ENCODE measurements at places on chromosomes 5 and 9.

DNA sequence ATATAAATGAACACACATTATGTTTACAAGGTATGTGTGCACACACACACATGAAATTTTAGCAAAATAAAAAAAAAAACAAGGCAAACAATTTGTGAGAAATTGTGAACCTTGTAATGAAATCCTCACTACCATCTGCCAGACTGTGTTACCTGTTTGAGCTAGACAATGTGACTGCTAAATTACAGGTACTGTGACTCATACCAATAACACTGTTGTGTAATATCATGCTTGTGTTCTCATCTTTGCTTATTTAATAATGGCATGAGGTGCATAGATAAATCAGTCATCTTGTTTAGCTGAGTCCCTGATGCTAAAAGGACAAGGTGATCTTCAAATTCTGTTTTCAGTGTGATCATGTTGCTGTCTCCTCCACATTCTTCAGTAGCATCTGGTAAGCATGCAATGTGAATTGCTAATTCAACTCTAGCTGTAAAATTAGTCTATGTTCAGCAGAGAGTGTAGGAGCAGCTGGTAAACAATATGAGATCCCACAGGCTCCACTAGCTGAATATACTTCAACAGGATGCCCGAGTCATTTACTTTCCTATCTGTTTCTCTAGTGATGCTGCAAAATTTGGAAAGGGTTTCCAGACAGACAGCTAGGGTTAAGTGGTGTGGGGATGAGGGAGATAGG is 966.3 kb upstream of the C9orf72 start:
- no peak for DNase-seq

DNA sequence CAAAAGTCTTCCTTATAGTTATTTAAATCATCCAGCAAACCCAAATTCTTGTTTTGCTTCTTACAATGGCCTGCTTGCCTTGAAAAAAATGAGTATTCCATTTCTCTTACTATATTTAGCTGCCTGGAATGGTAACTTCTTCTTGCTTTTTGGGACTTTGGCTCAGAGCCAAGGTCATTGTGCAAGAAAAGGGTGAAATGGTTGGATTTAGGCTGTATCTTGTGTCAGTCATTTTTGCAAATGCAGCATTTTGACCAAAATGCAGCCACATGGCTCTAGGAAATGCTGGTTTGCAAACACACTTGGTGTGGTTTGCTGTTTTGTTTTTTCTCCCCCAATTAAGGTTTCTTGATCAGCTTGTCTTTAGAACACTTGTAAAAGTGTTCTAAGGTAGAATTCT is 133.3 kb upstream of the ELL2 start:
- DNase-seq: peak; percentile 69

DNA sequence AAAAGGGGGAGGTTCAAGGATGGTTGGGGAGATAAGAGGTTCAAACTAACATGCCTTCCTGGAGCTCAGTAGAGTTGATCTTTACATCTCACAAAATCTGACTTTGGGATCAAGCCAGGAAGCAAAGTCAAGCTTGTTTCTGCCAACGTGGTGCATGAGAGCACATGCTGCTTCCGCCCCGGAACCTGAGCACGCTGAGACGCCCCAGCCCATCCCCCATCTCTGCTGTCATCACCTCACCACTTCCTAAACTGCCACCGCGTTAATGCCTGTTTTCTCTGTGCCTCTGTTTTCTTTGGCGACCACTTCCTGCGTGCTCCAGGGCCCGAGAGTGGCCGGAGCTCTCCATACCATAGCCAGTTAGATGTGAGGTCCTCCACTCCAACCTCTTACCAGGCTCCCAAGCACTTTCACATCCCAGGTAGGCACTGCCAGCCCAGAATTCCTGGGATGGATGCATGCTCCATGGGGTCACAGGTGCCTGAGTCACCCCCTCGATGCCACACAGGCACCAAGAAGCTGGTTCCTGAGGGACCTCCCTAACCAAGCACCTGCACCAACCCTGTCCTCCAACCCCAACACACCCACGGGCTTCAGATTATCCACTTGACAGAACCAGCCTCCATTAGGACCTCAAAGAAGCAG is 31.2 kb upstream of the AFAP1L1 start:
- no peak for DNase-seq

- DNase-seq: no peak
Observed at GRCh38 chr9:96141666-96142065, 160.3 kb downstream of the HSD17B3 start.

- no peak for DNase-seq
Observed at GRCh38 chr5:33476992-33477391, 36.2 kb downstream of the TARS1 start.

DNA sequence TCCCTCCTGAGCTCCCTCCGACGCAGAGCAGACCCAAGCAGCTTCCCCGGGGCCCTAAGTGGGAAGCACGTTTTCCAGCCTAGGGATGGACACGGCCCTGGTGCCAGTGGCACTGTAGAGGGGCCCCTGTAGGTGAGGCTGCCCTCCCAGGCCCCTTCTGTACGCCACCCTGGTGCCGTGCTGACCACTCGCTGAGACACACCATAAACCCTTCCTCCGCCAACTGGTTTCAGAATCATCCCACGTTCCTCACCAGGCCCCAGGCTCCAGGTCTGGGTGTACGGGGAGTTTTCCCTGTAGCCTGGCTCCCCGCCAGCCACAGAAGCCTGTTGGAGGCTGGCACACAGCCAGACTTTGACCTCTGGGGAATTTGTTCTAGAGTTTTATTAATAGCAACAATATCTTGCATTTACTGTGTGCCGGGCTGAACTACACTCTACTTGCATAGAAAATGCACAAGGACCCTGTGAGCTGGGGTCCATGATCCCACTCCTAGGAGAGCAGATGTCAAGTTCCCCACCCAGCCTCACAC is 18.2 kb upstream of the WDR38 start:
- no peak for DNase-seq

- DNase-seq: no peak
Observed at GRCh38 chr5:17172791-17173190, 44.6 kb upstream of the BASP1 start.

- no peak for DNase-seq
Observed at GRCh38 chr9:99980598-99980997, 74.1 kb downstream of the STX17 start.

DNA sequence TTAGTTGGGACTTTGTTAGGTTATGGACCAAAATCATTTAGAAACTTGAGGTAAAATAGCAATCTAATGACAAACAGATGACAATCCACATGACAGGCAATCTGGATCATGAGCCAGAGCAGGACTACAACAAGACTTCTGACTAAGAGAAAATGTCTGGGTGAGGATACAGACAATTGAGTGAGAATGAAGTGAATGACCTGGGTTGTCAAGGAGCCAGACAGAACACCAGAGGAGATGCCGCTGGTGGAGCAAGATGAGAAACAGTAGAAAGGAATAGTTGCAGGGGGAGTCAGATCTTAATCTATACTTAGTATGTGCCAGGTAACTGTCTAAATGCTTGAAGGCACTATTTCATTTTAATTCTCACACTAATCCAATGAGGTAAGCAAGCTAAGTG is 277.8 kb downstream of the PRELID2 start:
- no peak for DNase-seq

GRCh38 chr9:27538647-27539046 is 9.0 kb upstream of the MOB3B start:
- no peak for DNase-seq

DNA sequence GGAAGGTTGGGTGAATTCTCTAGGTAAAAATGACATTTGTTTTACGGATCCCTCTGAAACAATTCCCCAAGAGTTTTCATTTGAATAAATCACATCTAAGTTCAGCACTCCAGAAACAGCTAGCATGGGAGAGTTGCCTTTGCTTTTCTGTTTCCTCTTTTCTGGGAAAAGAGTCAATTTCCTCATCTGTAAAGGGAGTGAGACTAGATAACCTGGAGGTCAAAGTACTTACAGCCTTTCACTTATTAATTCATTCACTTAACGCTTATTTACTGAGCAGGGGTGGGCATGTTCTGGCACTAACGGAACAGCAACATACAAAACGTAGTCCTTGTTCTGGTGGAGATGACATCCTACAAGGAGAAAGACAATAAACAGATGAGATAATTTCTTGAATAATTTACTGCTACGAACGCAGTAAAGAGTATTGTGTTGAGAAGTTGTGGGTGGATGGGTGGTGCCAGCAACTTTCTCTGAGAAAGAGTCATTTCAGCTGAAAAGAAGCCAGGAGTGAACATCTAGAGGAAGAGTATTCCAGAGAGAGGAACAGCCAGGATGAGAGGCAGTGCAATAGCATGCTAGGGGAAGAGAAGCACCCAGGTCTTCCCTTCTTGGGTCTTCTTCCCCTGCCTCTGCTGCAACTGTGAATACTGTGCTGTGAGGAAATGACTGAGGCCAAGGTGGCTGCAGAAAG is 335.6 kb downstream of the ZSWIM6 start:
- DNase-seq: no peak

DNA sequence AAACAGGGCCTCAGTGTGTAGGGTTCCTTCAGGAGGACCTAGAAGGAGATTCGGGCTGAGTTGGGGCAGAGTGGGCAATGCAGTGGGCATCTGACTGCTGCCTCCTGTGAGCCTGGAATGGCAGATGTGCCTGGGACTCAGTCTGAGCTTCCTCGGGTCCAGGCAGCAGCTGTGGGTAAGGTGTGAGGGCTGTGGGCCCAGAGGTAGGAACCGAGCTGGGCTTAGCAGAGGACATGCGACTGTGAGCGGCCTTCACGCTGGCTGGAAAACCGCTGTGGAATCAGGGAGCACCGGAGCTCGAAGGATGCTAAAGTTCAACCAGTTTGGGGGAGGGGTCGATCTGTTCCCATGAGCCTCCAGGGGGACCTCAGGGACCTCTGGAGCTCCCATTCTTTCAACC is 137.0 kb downstream of the PAX5 start:
- DNase-seq: no peak

- no peak for DNase-seq
Observed at GRCh38 chr5:6772886-6773285, 59.7 kb downstream of the TENT4A start.

GRCh38 chr9:72615931-72616330 is 94.5 kb downstream of the TMC1 start:
- DNase-seq: no peak

GRCh38 chr5:5726401-5726800 is 303.9 kb downstream of the ICE1 start:
- DNase-seq: no peak

GRCh38 chr9:28653216-28653615 is 1079.9 kb upstream of the C9orf72 start:
- no peak for DNase-seq

DNA sequence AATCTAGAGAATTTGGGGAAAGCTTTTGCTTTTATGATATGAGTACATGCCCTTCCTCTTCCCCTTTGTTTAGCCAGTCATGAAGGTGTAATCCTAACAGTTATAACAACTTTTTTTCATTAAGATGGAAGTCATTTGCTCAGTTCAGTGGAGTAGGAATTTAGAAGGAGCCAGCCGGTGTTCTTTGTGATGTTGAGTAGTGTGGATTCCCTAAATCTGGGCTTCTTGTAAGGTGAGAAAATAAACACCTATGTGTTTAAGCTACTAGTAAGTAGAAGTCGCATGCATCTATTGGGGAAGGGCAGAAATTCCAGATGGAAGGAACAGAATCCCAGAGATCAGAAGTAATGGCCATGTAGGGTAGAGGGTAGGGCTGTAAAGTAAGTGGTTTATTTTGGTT is 13.6 kb upstream of the CNTLN start:
- DNase-seq: no peak

DNA sequence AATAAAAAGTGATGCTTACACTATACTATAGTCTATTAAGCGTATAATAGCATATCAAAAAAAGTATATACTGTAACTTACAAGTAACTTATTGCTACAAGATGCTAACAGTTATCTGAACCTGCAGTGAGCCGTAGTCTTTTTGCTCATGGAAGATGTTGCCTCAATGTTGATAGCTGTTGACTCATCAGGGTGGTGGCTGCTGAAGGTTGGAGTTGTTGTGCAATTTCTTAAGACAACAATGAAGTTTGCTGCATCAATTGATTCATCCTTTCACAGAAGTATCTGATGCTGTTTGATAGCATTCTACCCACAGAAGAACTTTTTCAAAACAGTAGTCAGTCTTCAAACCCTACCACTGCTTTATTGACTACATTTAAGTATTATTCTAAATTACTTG is 7.8 kb upstream of the C9orf40 start:
- no peak for DNase-seq

DNA sequence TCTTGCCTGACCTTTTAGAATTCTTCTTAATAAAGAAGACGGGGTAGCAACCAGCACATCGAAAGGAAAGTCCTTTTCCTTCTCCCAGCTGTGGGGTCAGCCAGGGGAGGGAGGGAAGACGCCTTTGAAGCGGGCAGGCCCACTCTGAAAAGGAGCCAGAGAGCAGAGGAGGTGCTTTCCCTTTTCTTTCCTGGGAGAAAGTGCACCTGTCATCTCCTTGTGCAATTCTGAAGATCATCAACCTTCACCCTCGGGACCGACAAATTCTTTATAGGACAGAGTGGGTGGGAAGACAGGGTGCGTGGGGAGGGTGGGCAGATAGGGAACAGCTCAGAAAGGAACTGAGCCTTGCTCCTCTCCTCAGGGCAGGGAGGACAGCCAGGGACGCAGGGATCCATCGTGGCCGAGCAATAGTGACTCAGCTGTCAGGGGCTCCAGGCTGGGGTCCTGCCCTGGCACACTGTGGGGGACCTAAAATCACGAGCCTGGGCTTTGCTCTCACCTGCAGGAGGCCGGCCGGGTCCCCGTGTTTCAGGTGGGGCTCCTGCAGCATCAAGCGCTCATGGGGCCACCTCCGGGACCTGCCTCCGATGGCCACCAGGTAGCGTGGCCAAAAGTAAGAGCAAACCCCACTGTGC is 141.0 kb downstream of the OLFM1 start:
- DNase-seq: no peak
